ENCODE measurements at places on chromosomes 1 and 21.

DNA sequence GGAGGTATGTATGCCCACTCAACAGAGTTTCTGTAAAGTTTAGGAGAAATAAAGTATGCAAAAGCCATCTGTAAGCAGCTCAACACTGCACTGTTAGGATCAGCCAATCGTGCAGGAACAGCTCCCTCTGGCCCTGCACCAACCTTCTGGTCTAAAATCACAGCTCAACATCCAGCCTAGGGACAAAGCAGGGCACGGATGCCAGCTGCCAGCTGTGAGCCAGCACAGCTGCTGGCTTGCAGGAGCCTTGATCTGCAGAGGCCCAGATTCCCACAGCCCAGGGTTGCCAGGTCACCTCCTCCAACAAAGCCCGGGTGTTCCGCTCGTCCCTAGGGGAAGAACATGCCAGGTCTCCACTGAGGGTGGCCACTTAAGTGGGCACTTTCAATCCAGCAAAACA is 8.6 kb downstream of the ACOT7 start:
- no peak for DNase-seq

GRCh38 chr1:186299570-186299969 is 75.5 kb downstream of the TPR start:
- no peak for DNase-seq

- DNase-seq: no peak
Measured at GRCh38 chr1:59261537-59261936, 35.4 kb upstream of the FGGY start.

- no peak for DNase-seq
Measured at GRCh38 chr1:62312698-62313097, 6.5 kb downstream of the KANK4 start.

- no peak for DNase-seq
Measured at GRCh38 chr1:211347077-211347844, 20.6 kb downstream of the TRAF5 start.

- no peak for DNase-seq
Measured at GRCh38 chr1:14682941-14683621, 84.6 kb downstream of the KAZN start.

GRCh38 chr21:35810431-35810970 is 249.8 kb downstream of the SETD4 start:
- no peak for DNase-seq

DNA sequence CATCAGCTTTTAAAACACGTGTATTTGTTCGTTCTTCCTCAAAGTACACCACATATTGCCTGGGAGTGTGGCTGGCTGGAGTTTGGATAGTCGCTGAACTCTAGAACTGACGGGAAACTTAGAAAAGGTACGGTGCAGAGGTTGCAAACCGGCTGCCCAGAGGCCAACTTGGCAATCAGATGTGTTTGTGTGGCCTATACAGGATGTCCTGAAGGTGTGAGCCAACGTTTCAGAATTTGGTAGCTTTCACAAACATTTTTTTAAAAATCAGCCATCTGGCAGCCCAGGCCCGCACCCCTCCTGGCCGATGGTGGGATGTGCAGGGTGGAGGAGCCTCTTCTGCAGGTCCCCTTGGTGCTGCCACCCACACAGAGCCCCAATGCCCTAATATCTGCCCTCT is 73.6 kb upstream of the SLC25A33 start:
- DNase-seq: no peak

GRCh38 chr1:227769936-227770494 is 34.8 kb downstream of the SNAP47 start:
- DNase-seq: no peak

DNA sequence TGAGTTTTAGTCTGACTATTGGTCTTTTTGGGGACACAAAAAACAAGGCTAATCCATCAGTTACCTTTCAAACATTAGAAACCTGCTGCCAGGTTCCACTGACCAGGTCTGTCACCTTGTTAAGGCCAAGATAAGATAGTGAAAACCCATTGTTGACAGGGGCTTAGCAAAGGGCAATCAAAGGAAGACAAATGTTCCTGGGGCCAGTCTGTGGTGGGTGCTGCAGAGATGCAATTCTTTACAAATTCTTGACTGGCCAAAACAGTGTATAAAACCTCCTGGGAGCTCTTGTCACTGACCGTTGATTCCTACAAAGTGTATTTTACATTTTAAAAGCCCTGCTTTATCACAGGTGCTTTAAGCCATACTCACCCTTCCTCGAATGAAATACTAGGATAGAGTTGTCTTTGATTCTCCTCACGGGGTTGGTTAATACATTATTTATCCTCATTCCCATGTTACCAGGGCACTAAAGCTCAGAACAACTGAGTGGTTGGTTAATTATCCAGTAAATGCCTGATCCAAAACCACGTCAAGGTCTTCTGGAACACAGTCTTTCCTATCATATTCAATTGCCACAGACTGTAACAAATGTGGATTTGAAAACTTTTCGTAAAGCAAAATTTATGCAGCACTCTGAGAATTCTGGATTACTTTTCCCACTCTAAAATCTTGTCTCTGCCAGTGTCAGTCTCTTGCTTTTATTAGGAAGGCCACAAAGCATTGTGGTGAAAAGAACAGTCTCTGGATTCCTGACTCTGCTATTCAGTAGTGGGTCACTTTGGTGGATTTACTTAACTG is 77.2 kb downstream of the NRIP1 start:
- DNase-seq: no peak

- DNase-seq: no peak
Measured at GRCh38 chr1:179166663-179167417, 62.6 kb downstream of the ABL2 start.

DNA sequence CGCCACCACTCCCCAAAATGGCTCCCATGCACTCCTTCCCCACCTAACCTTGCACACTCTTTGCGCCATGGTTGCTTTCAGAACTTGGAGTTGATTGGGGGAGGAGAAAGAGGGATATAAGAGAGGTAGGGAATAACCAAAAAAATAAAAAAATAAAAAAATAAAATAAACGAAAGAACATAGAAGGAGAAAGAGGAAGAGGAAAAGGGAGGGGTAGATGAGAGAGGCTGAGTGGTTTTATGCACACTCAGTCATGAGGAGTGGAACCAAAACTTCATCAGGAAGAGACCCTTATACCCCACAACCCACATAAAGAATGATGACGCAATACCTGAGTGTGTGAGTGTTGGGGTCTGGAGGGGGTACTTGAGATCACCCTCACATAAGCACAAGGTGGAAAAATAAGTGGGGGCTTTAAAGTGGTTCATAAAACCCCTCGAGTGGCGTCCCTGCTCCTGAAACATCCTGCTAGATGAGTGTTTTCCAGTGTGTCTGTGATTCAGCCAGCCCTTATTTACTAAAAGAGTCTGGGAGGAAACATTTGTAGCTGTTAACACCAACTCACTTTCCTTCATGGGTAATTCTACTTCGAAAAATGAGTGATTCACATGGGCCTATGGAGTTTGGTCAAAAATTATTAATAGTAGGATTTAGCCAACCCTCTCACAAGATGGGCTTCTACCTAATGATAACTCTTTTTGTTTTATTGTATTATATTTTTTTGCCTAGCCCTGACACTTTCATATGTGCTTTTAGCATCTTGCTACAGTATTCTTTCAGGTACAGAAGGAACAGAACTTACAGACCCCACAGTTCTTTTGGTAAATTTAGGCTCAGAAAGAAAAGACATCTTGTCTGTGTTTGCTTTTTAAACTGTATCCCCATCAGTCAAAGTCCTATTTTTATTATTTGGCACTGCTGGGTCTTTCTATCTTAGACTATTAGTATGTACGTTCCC is 5.2 kb downstream of the SLAMF1 start:
- DNase-seq: no peak

DNA sequence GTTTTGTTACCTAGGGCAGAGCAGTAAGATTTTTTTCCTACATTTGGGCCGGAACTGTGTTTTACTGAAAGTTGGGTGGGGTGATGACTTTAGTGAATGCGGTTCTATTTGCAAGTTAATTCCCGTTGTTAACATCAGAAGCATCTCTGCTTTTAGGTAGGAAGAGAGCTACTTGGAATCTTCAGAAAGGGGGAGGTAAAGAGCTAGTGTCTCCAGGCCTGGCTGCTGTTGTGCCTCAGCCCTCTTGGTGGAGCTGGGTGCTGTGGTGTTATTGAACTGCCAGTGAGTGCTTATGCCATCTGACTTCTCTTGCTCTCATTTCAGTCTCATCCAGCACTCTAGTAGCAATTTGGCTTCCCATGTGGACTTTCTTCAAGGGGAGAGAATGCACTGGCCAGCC is 3.4 kb downstream of the KDM4A start:
- no peak for DNase-seq

GRCh38 chr21:42031816-42032215 is 21.7 kb upstream of the ZBTB21 start:
- DNase-seq: no peak

GRCh38 chr1:30990591-30990990 is 74.9 kb downstream of the PUM1 start:
- DNase-seq: no peak

DNA sequence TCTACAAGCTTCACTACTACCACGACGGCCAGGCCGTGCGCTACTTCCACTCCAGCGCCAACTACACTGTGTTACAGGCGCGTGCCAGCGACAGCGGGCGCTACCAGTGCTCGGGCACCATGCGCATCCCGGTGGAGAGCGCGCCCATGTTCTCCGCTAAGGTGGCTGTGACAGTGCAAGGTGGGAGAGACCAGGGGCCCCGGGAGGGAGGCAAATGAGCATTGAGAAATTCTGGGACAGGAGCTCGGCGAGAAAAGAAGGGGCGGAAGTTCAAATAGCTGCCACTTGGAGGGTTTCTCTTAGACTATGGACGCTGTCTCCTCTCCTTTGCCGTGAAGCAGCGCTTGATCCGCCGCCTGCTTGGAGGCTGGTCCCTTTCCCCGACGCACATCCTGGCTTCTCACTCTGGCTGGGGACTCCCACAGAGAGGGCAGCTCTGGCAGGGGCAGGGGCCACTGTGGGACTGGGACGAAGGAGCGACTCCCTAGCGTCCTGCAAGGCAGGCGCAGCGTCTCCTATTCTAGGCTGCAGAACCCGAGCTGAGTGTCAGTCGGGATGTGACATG is 4.6 kb downstream of the FCRLB start:
- DNase-seq: no peak

DNA sequence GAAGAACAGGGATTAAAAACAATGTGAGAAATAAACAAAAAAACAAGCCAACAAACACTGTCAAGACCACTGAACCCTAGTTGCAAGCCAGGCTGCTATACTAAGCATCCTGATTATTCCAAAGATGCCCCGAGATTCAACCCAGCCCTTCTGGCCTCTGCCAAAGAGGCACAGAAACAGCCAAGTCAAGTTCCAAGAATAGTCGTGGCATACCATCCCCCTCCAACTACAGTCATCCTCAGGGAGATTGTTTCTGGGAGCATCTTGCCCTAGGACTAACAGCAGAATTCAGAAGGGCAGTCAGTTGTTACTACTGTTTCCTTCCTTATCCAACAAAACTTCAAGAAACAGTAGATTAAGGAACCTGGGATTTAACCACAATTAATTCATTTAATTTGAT is 52.3 kb downstream of the ABL2 start:
- no peak for DNase-seq

GRCh38 chr1:30895944-30896660 is 12.5 kb downstream of the SDC3 start:
- DNase-seq: no peak

DNA sequence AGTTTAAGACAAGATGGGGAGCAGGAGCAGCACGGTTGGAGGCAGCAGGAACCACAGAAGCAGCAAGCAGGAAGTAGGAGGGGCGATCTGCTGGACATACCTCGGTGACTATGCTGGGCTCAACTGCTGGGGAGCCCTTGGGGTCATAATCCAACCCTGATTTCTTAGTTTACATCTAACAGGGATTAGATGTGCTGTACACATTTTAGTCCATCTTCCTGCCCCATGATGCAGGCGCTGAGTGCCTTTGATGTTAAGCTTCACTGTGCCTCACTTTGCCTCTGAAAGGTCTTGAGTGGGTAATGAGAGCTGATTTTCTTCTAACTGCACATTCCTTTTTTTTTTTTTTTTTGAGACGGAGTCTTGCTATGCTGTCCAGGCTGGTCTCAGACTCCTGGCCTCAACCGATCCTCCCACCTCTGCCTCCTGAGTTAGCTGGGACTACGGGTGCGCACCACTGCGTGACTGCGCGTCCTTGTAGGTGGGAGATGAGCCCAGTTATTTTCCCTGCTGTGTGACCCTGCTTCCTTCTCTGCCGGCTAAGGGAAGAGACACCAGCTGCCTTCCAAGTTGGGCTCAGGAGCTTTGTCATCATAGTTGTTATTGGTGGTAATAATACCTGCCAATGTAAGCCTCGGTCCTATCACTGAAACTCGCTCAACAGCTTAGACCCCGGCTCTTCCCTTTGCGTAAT is 1.1 kb upstream of the RCAN3 start:
- DNase-seq: no peak

GRCh38 chr1:181630838-181631237 is 147.5 kb downstream of the CACNA1E start:
- DNase-seq: no peak

GRCh38 chr1:196660852-196661251 is 9.0 kb downstream of the CFH start:
- DNase-seq: no peak

GRCh38 chr1:40844887-40845878 is 17.0 kb downstream of the CITED4 start:
- no peak for DNase-seq

- no peak for DNase-seq
Measured at GRCh38 chr1:226952118-226952441, 12.0 kb downstream of the COQ8A start.

DNA sequence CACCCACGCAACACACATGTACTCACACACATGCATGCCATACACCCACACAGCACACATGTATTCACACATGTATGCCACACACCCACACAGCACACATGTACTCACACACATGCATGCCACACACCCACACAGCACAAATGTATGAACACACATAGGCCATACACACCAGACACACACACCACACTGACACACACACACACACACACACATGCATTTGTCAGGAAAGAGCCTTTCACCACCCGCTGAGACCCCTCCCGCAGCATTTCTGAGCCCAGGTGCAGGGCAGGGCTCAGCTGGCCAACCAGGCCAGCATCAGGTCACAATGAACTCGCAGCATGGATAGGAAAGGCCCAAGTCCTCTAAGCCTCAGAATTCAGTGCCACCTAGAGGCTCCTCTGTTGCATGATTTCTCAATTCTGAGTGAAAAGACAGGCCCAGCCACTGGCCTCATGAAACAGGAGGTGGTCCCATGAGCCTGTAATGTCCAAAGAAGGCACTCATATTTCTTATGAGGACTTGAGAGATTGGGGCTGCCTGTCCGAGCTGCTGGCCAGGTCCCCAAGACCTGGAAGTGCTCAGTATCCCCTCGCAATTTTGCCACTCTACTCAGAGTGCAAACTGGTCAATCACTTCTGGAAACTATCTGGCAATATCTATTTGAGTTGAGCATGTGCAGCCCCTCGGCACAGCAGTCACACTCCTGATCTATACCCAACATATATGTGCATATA is 57.3 kb downstream of the PSMG1 start:
- no peak for DNase-seq

GRCh38 chr1:221263831-221264767 is 384.9 kb downstream of the HLX start:
- DNase-seq: no peak

GRCh38 chr1:15322648-15323350 is 75.8 kb downstream of the FHAD1 start:
- DNase-seq: no peak

All from stimulated activated CD4-positive, alpha-beta T cell treated with anti-CD3 and anti-CD28 coated beads, Interleukin-1b, Interleukin-23, amount 100 ng/mL, for 1 hour (primary cell).